ENCODE measurements at places on chromosomes 4 and X.

DNA sequence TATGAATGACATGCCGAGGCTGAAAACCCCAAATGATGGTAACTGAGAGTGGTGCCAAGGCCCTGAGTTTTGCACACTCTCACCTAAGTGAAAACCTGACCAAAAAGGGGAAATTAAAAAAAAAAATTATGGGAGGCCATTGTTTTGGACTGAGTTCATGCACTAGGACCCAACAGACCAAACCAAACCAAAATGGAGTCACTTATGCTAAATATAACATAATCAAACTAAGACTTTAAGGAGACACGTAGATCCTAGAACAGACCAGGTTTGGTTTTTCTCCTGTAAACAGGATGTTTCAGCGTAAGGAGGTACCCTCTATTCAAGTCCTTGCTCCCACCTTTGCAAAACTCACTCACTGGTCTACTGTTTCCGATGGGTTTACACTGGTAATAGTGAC is 453.0 kb downstream of the INPP4B start:
- no peak for DNase-seq

DNA sequence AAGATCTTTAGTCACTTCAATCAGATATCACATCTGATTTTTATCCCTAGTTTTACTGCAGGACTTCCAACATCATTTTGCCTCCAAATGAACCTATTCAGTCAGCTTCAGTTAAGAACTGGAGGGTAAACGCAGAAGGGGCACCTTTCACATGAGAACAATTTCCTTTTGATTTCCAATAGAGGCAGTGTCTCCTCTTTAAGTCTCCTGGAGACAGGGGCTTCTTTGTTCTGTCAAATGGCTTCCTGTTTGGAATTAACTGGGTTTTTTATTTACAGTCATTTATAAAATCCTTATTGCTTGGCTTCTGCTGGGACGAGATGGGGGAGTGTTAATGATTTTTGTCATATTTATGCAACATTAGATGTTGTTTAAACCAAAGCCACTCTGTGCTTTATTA is 164.0 kb downstream of the STK32B start:
- DNase-seq = no peak

DNA sequence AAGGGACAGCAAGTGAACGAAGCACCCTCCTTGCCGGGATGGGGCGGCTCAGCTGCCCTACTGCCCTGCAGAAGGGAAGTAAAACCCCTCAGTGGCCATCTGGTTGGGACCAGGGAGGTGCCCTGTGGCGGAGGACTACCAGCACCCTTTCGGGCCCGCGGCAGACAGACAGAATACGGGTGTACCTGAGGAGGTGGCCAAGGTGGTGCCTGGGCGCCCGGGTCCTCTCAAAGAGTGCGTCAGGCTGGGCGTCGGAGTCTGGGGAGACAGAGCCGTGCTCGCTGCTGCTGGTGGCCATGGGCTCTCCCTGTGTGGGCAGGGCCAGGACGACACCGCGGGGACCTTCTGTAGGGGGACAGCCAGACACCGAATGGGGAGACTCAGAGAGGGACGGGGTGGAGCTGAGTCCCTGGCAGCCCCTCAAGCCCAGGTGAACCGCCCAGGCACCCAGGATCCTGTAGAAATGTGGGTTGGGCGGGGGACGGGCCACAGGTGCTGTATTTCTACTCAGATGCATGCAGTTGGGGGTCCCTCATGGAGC is 29.7 kb downstream of the PDHA1 start:
- no peak for DNase-seq

- no peak for DNase-seq
These were observed 23.4 kb downstream of the ZFYVE28 start for GRCh38 chr4:2395038-2395437.

DNA sequence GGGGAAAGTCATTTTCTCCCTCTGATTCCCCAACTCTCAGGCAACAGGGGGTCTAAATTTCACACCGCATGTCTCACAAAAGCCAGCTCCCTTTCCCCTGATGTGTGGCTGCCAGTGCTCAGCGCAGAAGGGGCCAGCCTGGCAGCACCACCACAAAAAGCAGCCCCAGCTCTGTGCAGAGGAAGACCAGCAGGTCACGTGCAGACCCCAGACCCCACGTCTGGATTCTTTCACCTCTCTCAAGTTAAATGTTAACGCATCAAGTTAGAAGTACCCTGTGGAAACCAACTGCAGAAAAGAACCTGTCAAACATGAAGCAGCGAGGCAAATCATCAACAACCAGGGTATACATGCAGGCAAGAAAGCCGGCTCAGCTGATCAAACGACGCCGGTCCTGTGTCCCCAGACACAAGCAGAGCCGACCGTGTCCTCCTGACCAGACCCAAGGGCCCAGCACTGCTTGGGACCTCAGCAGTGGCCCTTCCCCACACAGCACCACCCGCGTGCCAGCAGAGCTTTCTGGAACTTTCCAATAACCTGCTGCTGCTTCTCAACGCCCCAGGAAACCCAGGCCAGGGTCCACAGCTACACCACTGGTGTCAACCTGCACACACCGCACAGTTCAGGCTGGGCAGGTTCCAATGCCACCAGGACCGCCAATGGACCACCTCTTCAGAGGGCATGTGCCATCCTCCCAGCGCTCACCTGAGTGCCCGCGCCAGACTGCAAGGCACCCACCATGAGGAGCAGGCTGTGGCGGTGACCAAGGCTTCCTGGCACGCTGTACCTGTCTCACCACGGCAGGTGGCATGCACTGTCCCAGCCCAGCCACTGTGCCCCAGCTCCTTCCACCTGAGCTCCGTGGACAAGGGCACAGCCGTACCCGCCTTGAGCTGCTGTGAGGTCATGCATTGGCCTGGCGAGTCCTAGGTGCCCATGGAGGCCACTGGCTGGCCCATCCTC is 4.0 kb downstream of the LRPAP1 start:
- DNase-seq = peak; percentile 11

DNA sequence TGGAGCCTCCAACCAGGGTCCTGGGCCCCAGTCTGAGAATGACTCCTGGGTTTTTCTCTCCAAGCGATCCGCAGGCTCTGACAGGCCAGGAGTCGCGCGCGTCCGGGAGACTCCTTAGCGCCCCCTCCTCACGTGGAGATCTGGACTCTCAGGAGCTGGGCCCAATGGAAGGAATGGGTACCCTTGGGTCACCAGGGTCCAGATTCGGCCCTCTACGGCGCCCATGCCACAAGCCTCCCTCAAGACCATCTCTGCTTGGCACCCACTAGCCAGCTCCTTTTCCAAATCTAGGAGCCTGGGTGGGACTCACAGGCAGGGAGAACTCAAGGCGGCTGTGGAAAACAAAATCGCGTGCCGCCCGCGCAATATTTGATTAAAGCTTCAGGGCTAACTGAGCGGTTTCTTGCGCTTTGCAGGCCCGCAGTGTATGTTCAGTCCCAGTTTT is 7.1 kb downstream of the HAND2 start:
- DNase-seq = no peak

DNA sequence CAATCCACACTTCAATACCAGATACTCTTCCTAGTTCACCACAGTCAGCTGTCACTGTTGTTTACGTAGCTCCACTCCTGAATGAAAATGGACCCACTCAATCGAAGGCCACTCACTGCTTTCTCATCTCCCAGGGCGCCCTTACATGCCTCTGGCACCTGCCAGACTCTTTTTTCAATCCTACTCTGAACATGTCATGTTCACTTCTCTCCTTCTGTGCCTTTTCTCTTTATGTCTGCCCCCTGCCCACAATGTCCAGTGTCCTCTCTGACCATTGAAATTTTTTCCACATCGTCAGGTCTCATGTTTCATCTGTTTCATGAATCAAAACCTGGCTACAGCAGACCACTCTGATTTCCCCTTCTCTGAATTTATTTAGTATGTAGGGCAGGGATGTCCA is 1.3 kb upstream of the MGAT4D start:
- no peak for DNase-seq
